Activated T-helper 1 cell treated with Interleukin-2 at 50 U/mL for 16 hours (primary cell): ENCODE measurements at places on chromosomes 6 and 20.

DNA sequence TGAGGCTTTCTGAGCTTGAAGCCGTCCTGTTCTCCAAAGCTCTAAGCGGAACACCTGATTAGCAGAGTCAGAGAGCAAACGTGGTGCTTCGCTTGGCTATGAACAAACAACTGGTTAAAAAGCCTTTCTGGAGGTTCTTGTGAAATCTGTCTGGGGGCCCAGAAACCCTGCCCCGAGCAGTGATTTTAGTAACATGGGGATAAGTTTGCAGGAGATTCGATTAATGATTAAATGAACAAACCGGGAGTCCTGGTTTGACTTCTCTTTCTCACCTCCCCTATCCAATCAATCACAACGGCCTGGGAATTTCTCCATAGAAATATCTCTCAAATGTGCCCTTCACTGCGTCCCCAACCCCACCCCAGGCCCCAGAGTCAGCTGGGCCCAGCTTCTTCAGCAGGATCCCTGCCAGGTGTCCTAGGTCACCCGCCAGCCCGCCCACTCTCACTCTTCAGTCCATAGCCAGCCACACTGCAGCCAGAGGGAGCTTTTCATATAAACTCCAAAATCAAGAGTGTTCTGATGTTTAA, 43.6 kb downstream of the ZDHHC14 start:
- no peak for DNase-seq

DNA sequence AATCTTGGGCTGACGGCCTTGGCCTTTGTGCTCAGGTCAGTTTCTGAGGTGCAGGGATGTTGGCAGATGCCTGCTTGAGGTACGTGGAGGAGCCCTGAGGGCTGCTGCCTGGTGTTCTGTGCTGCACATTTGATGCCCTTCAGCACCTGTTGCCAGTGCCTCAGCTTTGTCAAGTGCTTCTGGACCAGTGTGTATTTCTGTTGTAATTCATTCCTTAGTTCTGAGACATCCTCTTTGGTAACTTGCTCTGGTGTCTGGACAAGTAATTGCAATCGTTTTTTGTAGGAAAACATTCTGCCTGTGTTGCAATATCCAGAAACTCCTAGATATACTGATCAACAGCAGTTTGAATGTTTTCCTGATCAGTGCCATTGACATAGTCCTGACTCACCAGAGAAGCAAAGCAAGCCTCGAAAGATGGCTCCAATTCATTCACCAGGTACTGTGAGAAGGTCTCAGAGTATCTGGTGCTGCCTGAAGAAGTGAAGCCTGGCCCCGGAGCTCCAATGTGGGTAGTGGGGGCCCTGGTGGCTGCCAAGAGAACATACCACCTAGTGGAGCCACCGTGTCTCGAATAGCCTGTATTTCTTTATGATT, 26.7 kb downstream of the ZNF337 start:
- DNase-seq = no peak

GRCh38 chr20:59027741-59028320, 4.3 kb downstream of the ATP5F1E start:
- no peak for DNase-seq

- no peak for DNase-seq
Measured at GRCh38 chr6:121925534-121926255, 473.8 kb upstream of the HSF2 start.

GRCh38 chr6:129708496-129709195, 1.3 kb downstream of the ARHGAP18 start:
- no peak for DNase-seq

DNA sequence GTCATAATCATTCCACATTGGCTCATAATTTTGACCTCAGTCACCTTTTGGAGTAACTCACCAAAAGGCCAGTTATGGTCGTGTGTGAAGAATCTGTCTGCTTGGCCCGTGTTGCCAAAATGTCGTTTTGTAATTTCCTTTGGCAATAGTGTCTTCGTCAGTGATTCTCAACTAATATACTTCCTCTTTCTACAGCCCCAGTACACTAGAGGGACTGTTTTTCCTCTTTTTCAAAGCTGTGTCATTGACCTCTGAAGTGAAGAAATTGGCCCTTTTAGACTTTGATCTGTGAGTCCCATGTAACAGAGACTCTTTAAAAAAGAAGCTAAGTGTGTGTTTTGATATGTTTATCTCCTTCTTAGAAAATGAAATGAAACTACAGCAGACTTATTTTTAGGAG, 5.2 kb downstream of the FOXO3 start:
- DNase-seq = no peak

DNA sequence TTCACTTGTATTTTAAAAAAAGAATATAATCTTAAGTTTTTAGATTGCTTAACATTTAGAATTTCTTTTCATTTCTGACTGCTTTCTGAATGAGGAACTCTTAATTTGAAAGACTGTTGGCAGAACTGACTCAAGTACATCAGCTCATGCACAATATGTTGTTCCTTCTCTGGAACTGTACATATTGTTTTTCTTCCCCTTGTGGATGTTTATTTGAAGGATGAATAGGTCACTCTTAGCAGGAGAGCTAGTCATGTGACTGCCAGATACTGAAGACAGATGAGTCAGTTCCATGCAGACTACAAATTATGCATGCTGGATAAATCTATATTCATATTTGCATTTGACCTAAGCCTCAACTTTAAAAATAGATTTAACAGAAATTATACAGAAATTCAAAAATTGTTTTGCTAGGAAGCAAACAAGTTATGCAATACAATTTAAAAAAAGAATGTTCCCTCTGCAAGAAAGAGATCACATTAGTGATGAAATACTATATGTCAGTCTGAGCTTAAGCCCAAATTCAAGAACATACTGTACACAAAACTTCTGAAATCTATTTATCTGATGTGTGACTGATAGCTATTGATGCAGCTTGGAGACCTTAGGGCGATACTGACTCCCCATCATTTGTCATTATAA, 1274.9 kb upstream of the GJE1 start:
- no peak for DNase-seq

- no peak for DNase-seq
Measured at GRCh38 chr6:135283926-135284325, 102.8 kb downstream of the MYB start.

DNA sequence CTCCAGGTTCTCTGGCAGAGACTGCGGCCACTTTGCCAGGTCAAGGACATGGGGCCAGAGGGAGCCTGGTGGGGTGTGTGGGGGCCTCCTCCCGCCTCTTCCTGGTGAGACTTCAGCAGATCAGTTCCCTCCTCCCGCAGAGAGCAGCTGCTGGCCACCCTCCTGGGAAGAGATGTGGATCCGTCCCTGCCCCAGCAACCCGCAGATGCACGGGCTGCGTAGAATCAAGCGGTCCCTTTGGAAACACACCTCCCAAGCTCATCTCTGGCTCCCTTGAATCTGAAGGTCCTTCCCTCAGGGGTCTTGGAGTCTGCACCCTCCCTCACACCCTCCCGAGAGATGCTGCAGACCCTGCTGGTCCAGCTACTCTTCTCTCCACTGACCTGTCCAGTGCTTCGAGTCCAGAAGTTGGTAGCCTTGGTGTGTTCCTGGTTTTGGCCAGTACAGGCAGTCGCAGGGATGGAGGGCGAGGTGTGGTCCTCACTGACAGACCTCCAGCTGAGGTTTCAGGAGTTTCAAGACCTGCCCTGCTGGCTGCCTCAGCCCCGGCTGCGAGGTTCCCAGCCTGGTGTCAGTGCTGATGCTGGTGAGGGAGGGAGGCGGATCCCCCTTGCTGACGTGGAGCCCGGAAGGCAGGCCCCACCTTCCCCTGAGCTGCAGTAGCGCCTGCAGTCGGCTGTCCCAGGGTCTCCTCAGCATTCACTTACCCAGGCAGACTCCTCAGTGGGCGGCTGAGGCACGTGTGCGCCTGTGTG, at the start of gene NPBWR2:
Gene NPBWR2, minus strand, starts transcription at position 585 of the 755 bp plus-strand sequence. CDS start 734 bp downstream, outside the sequence.
- no peak for DNase-seq

DNA sequence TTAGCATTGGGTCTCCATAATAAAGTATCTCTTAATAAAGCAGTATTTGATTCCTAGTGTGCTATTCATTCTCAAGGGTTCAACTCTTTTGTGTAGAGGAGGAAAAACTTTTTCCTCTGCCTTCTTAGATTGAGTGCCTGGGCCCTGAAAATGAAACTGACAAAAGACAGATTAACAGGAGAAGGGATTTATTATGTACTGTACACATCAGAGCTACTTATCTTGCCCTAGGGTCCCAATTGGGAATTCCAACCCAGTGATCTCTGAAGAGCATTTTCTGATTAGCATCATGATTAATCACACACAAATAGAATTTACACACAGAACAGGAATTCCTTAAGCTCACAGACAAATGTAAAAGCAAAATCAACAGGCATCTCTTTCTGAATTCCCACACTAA, 128.9 kb downstream of the CD164 start:
- no peak for DNase-seq

DNA sequence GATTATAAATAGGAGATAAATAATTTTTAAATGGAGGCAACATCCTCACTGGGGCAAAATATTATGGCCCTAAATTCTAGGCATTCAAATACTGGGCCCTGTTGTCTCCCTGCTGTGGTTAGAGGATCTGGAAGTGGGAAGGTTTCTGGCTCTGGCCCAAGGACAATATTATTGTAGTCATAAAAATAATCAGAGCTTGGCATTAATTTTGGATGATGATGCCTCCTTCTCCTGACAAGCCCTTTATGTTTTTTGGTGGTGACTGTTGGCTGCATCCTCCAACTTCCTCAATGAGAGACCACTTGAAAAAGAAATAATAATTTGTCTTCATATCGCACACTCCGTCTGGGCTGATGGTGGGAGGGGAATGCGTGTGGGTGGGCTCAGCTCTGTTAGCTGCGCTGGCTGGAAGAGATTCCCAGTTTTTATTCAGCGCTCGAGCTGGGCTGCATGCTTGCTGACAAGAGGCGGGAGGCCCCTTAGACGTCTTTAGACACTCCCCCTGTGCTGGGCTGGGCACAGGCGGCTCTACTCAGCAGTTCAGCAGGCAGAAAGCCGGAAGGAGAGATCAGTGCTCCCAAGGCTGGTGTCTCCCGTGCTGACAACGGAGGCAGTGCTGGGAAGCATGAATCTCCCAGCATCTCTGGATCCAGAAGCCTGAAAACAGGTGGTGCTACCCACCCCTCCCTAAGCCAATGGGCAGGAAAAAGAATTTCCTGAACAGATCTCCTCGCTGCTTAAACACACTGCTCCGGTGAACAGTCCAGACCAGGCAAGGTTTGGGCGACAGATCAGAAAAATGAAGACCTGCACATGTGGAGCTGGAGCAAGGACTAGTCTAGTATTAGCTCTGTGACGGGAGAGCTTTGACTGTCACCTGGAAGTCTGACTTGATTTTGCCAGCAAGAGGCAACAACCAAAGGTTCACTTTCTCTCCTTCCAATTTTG, 97.7 kb downstream of the SYCP2 start:
- no peak for DNase-seq

DNA sequence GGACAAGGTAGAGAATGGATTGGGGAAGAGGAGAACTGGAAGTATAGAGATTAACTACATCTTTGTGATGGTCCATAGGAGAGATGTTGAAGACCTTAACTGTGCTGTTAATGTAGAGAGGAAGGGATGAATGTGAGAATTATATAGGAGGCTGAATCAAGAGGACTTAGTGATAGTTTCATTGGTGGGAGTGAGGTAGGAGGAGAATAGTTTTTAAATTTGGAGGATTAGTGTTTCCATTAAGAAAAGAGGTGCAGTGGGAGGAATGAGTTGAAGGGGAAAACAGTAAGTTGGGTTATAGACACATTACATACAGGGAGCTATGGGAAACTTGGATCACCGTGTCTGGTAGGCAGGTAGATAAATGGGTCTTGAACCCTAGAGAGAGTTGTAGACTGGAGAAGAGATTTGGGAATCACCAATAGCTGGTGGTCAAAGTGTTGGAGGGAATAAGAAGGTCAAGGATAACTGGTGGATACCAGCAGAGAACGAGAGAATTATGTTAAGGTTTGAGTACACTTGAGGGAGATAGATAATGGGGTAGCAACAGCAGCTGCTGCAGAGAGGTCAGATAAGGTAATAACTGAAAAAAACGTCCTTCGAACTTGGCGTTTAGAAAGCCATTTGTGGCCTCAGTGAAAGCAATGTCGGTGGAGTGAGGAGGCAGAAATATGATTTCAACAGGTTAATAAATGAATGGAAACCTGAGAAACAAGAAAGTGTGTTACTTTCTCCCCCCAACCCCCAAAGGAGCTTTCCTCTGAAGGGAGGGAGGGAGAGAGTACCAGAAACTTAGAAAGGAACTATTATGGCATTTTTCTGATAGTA, 3.1 kb downstream of the C6orf89 start:
- no peak for DNase-seq

DNA sequence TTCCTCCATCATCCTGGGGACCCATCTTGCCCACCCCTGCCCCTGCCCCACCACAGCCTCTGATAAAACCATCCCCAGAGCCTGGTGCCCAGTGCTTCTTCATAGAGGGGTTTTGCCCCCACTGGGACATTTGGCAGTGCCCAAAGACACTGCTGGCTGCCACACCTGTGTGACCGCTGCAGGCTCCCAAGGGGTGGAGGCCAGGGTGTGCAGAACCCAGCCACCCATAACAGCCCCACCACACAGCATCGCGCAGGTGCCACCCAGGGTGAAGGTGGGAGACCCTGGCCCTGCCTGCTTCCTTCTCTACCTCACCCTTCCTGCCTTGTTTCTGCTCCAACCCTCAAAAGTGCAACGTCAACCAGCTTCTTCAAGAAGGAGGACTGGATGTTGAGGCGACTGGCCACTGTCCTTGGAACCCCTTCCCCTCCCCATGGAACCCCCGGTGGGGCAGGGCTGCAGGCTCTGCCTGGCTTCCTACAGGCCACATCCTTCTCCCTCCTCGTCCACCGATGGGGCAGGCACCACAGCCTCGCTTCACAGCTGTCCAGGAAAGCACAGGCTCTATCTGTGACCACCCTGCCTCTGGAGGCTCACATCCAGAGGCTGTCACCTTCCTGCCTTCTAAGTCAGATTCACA, 79.2 kb upstream of the MPC1 start:
- DNase-seq = no peak

DNA sequence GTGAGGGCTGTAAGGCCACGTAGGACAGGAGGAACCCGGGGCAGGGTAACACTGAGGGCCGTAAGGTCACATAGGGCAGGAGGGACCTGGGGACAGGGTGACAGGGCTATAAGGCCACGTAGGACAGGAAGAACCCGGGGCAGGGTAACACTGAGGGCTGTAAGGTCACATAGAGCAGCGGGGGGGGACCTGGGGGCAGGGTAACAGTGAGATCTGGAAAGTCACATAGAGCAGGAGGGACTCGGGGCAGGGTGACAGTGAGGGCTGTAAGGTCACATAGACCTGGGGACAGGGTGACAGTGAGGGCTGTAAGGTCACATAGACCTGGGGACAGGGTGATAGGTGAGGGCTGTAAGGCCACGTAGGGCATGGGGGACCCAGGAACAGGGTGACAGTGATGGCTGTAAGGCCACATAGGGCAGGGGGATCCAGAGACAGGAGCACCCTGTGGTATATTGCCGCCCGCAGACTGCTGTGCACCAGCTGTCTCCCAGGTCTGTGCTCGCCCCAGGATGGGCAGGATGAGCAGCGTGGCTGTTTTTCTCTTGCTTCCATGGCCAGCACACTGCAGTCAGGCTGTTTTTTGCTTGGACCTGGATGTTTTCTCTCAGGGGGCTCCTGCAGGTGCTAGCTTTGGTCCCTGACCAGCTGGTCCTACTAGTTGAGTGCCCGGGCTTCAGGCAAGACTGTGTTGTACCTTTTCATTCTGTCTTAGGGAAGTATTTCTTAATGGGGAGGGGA, 55.7 kb downstream of the SYTL3 start:
- no peak for DNase-seq
